ENCODE measurements at places on chromosomes 3 and 15.

GRCh38 chr3:21020681-21021080, 730.3 kb downstream of the ZNF385D start:
- no peak for DNase-seq

- no peak for DNase-seq
Observed at GRCh38 chr3:45241206-45241605, 15.1 kb upstream of the TMEM158 start.

- DNase-seq, result no peak
Observed at GRCh38 chr3:128453501-128454309, 13.0 kb downstream of the DNAJB8 start.

- no peak for DNase-seq
Observed at GRCh38 chr3:23232016-23232415, 28.9 kb downstream of the UBE2E2 start.

DNA sequence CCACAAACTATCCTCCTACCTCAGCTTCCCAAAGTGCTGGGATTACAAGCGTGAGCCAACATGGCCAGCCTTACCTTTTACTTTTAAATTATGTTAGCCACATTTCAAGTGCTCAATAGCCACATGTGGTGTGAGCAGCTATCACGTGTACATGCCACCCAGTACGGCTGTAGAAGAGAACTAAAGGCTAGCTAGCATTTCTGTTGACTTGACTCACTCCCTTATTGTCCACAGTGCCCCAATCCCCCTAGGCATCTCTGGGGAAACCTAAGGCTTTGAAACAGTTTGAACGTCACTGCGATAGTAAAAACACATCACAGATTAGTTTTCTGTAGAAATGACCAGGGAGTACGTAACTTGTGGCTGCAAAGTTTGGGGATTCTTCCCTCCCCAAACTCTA, 12.0 kb downstream of the C15orf40 start:
- no peak for DNase-seq

GRCh38 chr15:99566157-99566897, 543 bp downstream of the MEF2A start:
- no peak for DNase-seq

GRCh38 chr3:136728473-136728872, 23.7 kb downstream of the STAG1 start:
- DNase-seq, result no peak

- no peak for DNase-seq
Observed at GRCh38 chr15:84082739-84083138, 152.8 kb upstream of the GOLGA6L4 start.

DNA sequence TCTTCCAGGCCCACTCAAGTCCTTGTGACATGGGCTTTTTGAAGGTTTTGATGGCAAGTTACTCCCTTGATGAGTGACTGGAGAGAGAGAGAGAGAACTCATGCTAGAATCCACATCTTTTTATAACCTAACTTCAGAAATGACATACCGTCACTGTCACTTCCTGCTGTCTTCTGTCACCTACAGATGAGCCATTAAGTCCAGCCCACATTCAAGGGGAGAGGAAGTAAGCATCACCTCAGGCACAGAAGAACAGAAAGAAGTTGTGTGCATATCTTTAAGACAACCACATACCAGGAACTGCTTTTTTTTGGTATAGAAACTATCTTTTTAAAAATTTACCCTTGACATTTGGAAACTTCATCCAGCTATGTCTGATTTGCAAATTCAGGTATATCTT, 16.6 kb upstream of the TXNRD3 start:
- DNase-seq, result no peak

- DNase-seq, result no peak
Observed at GRCh38 chr3:188299068-188299467, 145.1 kb downstream of the LPP start.

GRCh38 chr3:77038468-77038929, 1.4 kb upstream of the ROBO2 start:
- DNase-seq, result no peak

GRCh38 chr3:134650431-134651346, at the start of gene KY:
Gene KY, minus strand, starts transcription at chr3:134651022. Its CDS starts 62 bp downstream, at chr3:134650960.
- DNase-seq, result peak; percentile 22

GRCh38 chr15:65945616-65946015, 76.3 kb downstream of the RAB11A start:
- no peak for DNase-seq

- DNase-seq, result no peak
Observed at GRCh38 chr3:192445770-192446644, 281.3 kb downstream of the FGF12 start.

DNA sequence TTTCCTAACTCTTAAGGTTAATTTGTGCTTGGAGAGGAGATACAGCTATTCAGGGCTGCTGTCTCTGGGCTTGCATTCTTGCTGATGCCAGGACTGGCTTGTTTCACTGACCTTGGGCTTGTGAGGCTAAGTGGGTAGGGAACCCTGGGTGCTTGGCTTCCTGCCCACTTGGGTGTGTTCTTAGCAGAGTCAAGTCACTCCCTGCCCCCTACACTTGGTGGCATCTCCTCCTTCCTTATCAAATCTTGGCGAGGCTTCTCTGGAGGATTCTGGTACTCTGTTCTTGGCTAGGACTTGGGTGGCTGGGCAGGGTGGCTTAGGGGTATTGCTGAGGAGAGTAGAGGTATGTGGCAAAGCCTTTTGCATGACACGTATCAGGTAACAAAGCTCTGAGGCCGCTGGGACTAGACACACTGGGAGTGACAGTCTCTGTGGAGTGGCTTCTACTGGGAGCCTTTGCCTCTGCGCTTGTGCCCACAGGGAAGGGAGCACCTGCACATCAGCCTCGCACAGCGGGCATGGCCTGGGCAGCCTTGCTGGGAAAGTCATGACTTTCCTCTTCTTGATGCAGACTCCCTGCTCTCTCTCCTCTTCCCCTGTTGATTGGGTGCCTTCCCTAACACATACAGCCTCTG, 41.8 kb downstream of the CHCHD6 start:
- DNase-seq, result peak; percentile 51

- DNase-seq, result no peak
Observed at GRCh38 chr3:48952510-48953118, 34.0 kb downstream of the ARIH2 start.

All from natural killer cell treated with Interleukin-12 subunit alpha and Interleukin-12 subunit beta and Interleukin-15 and Interleukin-18, amount 100 ng/mL, for 72 hours (primary cell).